ENCODE measurements at places on chromosomes 5 and 9.

GRCh38 chr5:173535976-173536639, 80.3 kb downstream of the BOD1 start:
- DNase-seq, result no peak

DNA sequence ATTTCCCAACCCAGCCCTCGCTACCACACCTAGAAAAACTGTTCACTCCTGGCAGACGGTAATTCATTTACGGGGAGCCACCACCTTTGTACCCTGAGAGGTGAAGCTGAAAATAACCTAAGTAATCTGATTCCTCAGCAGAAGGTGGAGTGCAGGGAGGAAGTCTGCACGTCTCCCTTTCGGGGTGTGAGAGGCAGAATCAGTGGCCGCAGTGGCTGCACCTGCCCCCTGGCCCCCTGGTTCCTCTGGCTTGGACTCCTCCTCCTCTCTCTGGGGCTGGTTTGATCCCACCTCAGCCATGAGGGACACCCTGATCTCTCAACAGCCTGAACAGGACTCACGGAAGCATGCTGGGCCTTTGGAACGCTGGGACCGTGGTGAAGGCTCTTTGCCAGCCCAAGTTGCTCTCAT, 10.5 kb downstream of the TMEM174 start:
- no peak for DNase-seq

GRCh38 chr5:172659570-172659908, 18.5 kb downstream of the NEURL1B start:
- no peak for DNase-seq

- DNase-seq, result peak; percentile 38
Measured at GRCh38 chr9:131817073-131817472, 77.2 kb upstream of the RAPGEF1 start.

DNA sequence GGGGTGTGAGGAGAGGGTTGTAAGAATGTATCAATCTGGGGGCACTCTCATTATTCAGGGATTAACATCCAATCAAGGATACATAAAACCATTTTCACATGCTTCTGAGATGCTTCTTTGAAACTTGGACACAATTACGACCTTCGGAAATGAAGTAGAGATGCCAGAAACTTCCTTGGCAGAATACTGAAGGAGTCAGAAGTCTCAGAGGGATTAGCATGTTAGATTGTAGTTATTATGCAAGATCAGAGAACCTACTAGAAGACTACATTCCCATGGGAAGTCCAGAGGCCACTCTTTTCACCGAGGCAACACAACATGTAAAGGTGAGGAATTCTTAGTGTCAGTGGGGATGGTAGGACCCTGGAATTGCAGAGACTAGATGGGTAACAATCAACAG, 5.1 kb upstream of the SLC22A4 start:
- DNase-seq, result no peak

GRCh38 chr9:76571288-76571687, 112.3 kb downstream of the GCNT1 start:
- no peak for DNase-seq

DNA sequence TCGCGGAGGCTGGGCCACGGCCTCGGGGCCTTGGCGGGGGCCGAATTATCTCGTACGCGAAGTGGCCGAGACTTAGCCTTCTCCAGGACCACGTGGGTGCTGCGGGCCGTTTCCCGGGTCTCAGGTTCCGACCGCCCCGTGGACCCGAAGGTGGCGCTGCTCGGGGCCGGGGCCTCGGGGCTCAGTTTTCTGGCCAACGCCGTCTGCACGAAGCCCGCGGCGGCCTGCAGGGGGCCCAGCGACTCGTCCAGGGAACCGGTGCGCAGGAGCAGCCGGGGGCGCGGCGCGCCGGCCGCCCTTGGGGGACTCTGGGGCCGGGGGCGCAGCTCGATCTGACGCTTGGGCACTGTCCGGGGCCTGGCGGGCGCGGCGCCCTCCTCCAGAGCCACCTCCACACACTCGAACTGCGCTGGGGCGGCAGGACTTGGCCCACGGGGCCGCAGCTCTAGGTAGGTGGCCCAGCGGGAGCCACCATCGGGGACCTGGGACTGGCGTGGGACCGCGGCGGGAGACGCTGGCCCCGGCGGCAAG, 716 bp downstream of the PROB1 start:
- DNase-seq, result no peak

DNA sequence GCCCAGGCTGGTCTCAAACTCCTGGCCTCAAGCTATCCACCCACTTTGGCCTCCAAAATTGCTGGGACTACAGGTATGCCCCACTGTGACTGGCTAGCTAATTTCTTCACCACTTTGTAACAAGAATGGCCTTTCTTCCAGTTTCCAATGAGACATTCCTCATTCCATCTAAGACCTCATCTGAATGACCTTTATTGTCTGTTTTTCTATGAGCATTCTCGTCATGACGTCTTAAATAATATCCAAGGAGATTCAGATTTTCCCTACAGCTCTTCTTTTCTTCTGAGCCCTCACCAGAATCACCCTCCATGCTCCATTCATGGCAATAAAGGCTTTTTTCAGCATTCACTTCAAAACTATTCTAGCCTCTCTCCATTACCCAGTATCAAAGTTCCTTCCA, 30.2 kb upstream of the STK32A start:
- DNase-seq, result no peak

- DNase-seq, result no peak
Measured at GRCh38 chr5:97209343-97209742, 26.3 kb upstream of the RIOK2 start.

DNA sequence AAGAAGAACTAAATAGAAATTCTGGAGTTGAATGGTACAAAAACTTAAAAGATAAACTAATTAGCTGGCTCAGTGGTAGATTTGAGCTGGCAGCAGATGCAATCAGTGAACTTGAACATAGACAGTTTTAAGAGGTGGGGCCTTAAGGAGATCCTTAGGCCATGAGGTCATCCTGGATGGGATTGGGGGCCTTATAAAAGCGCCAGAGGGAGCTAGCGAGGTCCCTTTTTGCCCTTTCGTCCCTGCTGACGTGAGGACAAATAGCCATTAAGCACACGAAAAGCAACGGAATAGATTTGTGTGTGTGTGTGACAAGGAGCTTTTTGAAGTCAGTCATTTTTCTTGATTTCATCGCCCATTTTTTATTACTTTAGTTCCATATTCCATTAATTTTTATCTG, 83.3 kb downstream of the ZNF354C start:
- no peak for DNase-seq

DNA sequence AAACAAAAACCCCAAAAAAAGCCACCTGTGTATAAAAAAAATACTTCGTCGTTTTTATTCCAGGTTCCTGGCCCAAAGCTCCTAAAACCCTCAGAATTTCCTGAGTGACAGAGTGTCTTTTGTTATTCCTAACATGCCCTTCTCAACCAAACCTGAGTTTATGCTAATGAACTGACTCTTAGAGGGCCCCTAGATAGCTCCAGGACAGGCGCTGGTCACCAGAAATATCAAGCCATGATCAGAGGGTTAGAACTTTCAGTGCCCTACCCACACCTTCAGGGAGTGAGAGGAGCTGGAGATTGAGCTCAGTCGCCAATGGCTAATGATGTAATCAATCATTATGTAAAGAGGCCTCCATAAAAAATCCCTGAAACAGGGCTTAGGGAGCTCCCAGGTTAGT, 15.7 kb downstream of the AUH start:
- no peak for DNase-seq

DNA sequence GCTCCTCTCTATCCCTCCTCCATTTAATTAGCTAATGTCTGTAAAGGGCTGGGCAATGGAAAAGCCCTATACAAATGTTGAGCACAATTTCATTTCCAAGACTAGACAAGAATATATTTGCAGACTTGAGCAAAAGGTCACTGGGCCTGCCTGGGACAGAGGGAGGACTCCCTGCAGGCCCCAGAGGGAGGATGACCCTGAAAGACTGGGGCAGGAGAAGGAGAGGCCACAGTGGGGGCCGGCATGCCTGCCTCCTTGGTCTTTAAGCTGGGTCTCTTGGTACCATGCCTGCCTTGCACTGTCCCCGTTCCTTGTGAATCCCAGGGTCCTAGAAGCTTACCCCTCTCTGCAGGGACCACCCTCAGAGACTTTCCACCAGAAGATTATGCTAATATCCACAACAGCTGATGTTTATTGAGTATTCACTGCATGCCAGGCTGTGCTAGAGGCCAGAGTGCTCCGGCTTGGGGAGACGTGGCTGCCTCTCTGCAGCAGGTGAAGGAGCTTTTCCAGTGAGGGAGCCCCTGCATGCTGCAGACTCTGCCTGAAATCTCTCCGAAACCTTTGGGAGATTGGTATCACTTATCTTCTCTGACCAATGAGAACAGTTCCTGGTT, 72.7 kb upstream of the HSPA9 start:
- DNase-seq, result no peak
